Stimulated activated CD4-positive, alpha-beta T cell treated with anti-CD3 and anti-CD28 coated beads, TNF-alpha, amount 100 ng/mL, for 1 hour (primary cell): ENCODE measurements at places on chromosomes 5 and 9.

- no peak for DNase-seq
Measured at GRCh38 chr5:125579182-125579581, 832.7 kb upstream of the ZNF608 start.

DNA sequence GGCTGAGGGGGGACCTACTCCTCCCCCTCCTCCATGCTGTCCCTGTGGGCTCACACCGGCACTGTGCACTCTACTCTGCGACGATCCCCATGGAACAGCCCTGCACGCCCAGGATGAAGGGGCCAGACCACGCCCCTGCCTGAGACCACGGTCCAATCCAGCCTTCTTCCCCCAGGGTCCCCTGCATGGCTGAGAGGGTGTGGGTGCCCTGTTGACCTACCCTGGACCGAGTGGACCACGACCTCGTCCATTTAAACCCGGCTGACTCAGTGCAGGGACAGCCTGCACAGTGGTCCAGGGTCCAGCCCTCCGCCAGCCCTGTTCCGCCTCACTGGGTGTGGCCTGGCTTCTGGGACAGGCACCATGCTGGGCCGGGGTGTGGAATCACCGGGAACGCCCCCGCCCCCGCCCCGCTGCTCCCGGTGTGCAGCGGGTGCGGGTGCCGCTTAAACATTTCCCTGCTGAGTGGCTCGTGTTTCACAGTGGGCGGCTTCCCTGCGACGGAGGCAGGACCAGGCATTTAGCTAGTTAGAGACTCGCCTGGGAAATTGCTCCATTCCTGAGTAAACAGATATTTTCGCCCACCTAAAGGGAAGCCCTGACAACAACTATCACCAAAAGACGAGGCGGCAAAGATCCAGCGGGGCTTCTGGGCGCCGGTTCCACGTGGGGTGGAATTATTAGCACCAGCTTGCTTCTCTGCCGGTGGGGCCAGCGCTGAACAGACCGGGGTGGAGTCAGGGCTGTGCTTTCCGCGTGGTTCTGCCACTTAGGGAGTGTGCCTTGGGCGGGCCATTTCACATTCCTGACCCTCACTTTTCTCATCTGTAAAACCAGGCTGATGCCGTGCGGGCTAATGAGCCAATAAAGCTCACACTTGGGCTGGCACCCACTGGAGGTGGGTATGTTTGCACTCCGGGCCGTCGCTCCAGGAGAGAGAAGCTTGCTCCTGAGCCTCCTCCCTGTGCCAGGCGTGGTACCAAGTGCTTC lies 22.6 kb downstream of the DBH start:
- DNase-seq, result no peak

- DNase-seq, result no peak
Measured at GRCh38 chr5:96373381-96373733, 59.7 kb downstream of the PCSK1 start.

DNA sequence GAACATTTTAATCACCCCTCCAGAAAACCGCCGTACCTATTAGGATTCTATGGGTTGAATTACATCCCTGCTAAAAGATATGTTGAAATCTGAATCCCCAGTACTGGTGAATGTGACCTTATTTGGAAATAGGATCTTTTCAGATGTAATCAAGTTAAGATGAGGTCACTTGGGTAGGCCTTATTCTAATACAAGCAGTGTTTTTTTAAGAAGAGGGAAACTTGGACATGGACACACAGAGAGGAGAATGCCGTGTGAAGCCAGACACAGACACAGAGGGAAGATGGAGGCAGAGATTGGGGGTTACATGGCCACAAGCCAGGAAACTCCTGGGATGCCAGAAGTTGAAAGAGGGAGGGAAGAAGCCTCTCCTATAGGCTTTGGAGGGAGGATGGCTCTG lies 183.5 kb downstream of the GNA14 start:
- no peak for DNase-seq

DNA sequence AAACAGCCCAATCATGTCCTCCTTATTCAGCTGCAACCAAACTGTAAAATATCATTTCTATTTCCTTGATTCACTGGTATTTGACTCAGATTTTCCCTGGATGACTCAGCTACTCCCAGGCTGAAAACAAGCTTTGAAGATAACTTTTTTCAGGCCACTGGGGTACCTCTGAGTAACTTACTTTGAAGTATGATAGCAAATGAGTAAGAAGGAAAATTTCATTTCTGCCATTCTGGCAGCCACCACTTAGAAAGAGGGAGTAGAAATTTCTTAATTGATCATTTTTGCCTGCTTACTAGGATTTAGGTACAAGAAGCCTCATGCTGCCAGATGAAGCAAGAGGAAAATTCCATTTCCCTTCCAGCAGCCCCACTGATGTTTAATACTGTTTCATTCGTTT lies 247.4 kb downstream of the PRELID2 start:
- no peak for DNase-seq

- no peak for DNase-seq
Measured at GRCh38 chr5:176381979-176382378, 6.4 kb downstream of the NOP16 start.
